ENCODE measurements at places on chromosomes 11 and 22. TPM values are rescaled to one million over a fixed set of nuclear protein-coding genes. Genes with fewer than 3 reads are reported as not detected.
A peak's percentile ranks its signal among the peaks of the same experiment; 100 is the strongest.

DNA sequence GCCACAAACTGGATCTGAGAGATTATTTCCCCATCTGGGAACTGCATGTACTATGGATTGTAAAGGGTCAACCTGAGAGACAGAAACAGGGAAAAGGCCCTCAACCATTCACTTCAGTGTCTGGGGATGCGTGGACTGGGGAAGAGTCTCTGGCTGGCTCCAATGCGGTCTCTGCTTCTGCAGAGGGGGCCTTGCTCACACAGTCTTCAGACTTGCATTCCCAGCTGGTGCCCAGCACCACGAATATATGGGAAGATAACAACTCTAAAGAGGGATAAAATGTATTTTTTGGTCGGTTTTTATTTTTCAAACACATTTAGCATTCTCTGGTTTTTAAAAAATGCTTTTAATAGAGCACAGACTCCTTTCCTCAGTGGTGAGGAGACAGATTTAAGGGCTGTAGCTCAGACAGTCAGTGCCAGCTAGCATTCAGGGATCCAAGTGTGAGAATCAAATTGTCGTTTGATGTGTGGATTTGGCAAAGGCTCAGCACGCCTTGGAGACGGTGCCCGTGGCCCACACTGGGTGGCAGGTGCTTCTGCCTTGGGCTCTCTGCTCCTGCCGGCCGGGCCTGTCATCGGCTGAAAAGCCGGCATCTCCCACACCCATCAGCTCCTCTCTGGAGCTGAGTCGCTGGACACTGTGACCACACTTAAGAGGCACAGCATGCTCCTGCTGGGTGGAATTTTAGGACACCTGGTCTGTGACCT, 8.0 kb upstream of the EFCAB6 start:
- no peaks in the 10 kb centered on the region for H3K36me3 ChIP-seq
- H3K4me1 ChIP-seq: no peaks in the 10 kb centered on the region
- H3K27ac ChIP-seq: no peak overlapping the region

Gene GNG3
- total RNA-seq: not detected

DNA sequence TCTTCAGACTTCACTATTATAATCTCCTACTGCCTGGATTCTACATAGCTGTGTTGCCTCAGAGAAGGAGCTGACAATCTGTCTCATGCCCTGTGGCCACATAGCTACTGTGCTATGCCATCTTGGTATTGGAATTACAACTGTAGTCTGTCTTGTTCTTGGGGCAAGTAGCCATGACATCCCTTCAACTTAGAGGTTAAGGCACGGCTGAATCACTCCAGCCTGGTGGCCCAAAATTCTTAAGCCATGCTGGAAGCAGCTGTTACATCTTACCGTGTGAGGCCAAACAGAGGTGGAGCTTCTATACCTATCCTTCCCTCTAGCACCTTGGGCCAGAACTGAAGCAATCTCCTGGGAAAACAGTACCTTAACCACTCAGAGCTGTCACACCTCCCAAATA, 14.8 kb downstream of the CARD18 start:
- H3K27me3 ChIP-seq: no peaks in the 10 kb centered on the region
- H3K4me1 ChIP-seq: no peaks in the 10 kb centered on the region
- no peaks in the 10 kb centered on the region for H3K36me3 ChIP-seq
- H3K27ac ChIP-seq: no peak overlapping the region

Gene KMT2A
- 21.0 TPM for total RNA-seq

- peak overlapping the region; percentile 56 for H3K4me3 ChIP-seq
- peak; percentile 72 for DNase-seq
- no peaks in the 10 kb centered on the region for H3K36me3 ChIP-seq
- peaks cover 21% of the 10 kb centered on the region for H3K27me3 ChIP-seq
- H3K27ac ChIP-seq: peak overlapping the region; percentile 92
These were observed 33.0 kb upstream of the APOBEC3A start for GRCh38 chr22:38924347-38924952.

- H3K4me1 ChIP-seq: peaks cover 4% of the 10 kb centered on the region
- H3K4me3 ChIP-seq: no peak overlapping the region
- H3K36me3 ChIP-seq: peaks cover 52% of the 10 kb centered on the region
- no peaks in the 10 kb centered on the region for H3K27me3 ChIP-seq
- no peak for DNase-seq
These were observed 17.6 kb downstream of the C22orf31 start for GRCh38 chr22:29043906-29044575.

Gene OPCML
- 0.63 TPM for total RNA-seq

DNA sequence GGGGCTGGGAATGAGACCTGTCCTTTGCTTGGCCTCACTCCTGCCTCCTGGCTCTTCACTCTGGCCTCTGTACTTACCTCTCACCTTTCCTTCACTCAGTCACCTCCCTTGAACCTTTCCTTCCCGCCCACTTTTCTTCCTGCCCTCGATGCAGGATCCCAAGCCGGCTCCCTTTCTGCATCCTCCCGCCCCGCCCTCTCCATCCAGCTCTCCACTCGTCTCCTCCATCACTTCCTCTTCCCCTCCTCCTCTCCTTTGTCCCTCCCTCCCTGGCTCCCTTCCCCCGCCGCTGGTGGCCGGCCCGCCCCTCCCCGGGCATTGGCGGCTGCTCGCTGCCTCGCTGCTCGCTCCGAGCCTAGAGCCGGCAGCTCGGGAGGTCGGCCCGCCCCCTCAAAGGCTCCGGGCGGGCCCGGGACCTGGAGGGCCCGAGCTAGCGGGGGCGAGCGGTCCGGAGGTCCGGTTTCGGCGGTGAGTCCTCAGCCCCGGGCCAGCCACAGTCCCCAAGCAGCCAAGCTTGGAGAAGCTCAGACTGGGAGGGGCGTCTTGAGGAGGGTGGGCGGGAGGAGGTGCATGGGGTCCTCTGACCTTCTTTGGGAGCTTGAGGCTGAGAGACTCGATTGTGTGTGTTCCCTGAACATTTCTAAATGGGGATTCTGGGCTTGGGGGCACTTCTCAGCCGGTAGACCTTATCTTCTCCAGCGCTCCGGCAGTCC, 13.8 kb downstream of the PHLDB1 start:
- H3K27me3 ChIP-seq: no peaks in the 10 kb centered on the region
- H3K4me1 ChIP-seq: peaks cover 98% of the 10 kb centered on the region
- H3K27ac ChIP-seq: peak overlapping the region; percentile 91
- H3K36me3 ChIP-seq: peaks cover 42% of the 10 kb centered on the region
- DNase-seq: peak; percentile 90

Gene B4GAT1
- total RNA-seq: 52.9 TPM

Gene CARNS1
- 14.5 TPM for total RNA-seq

GRCh38 chr11:70405679-70406395, 7.5 kb downstream of the CTTN start:
- peaks cover 58% of the 10 kb centered on the region for H3K36me3 ChIP-seq
- H3K4me1 ChIP-seq: peaks cover 91% of the 10 kb centered on the region
- no peak overlapping the region for H3K4me3 ChIP-seq
- peak overlapping the region; percentile 50 for H3K27ac ChIP-seq
- DNase-seq: no peak
- H3K27me3 ChIP-seq: no peaks in the 10 kb centered on the region

- no peak for DNase-seq
- peaks cover 24% of the 10 kb centered on the region for H3K4me1 ChIP-seq
- peak overlapping the region; percentile 86 for H3K27ac ChIP-seq
- no peaks in the 10 kb centered on the region for H3K27me3 ChIP-seq
- peaks cover 31% of the 10 kb centered on the region for H3K36me3 ChIP-seq
These were observed 48.4 kb downstream of the DBX1 start for GRCh38 chr11:20111871-20112270.

- no peak for DNase-seq
- no peaks in the 10 kb centered on the region for H3K4me1 ChIP-seq
- H3K27me3 ChIP-seq: peaks cover 4% of the 10 kb centered on the region
- no peak overlapping the region for H3K4me3 ChIP-seq
- H3K36me3 ChIP-seq: no peaks in the 10 kb centered on the region
- no peak overlapping the region for H3K27ac ChIP-seq
These were observed 24.5 kb upstream of the MMP8 start for GRCh38 chr11:102749101-102749722.

GRCh38 chr22:40387746-40388145, 17.4 kb downstream of the SGSM3 start:
- H3K4me1 ChIP-seq: peaks cover 26% of the 10 kb centered on the region
- H3K4me3 ChIP-seq: no peak overlapping the region
- no peaks in the 10 kb centered on the region for H3K36me3 ChIP-seq
- H3K27me3 ChIP-seq: no peaks in the 10 kb centered on the region

Gene AIFM3
- 0.47 TPM for total RNA-seq

DNA sequence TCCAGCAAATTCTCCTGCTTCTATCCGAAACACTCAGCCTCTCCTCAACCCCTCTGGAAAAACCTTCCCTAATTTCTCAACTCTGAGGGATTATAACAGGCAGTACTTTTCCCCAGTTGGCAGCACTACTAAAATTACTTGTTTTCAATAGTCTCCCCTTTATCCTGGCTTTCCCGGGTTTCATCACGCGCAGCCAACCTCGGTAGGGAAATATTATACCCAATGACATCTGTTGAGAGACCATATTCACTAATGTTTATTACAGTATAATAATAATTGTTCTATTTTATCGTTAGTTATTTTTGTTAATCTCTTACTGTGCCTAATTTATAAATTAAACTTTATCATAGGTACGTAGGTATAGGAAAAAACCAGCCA, 330 bp upstream of the POLD3 start:
- peak overlapping the region; percentile 91 for H3K4me3 ChIP-seq
- peaks cover 20% of the 10 kb centered on the region for H3K36me3 ChIP-seq
- DNase-seq: no peak
- H3K27ac ChIP-seq: peak overlapping the region; percentile 81
- H3K4me1 ChIP-seq: peaks cover 23% of the 10 kb centered on the region
- H3K27me3 ChIP-seq: no peaks in the 10 kb centered on the region

Gene LPXN
- total RNA-seq: 4.4 TPM

GRCh38 chr22:35560366-35560765, 19.7 kb downstream of the RASD2 start:
- H3K4me1 ChIP-seq: peaks cover 14% of the 10 kb centered on the region
- H3K4me3 ChIP-seq: no peak overlapping the region
- H3K27me3 ChIP-seq: peaks cover 14% of the 10 kb centered on the region
- H3K27ac ChIP-seq: no peak overlapping the region
- no peak for DNase-seq

GRCh38 chr22:40322021-40322420, 24.3 kb upstream of the ADSL start:
- peaks cover 8% of the 10 kb centered on the region for H3K4me1 ChIP-seq
- no peak overlapping the region for H3K4me3 ChIP-seq
- peaks cover 83% of the 10 kb centered on the region for H3K36me3 ChIP-seq
- no peak for DNase-seq

- peak; percentile 46 for DNase-seq
- no peak overlapping the region for H3K27ac ChIP-seq
- H3K4me1 ChIP-seq: no peaks in the 10 kb centered on the region
- H3K27me3 ChIP-seq: peaks cover 91% of the 10 kb centered on the region
These were observed 469.9 kb downstream of the MN1 start for GRCh38 chr22:27331526-27332281.

- peaks cover 4% of the 10 kb centered on the region for H3K36me3 ChIP-seq
- H3K4me1 ChIP-seq: peaks cover 30% of the 10 kb centered on the region
- peak overlapping the region; percentile 57 for H3K27ac ChIP-seq
- H3K27me3 ChIP-seq: no peaks in the 10 kb centered on the region
- H3K4me3 ChIP-seq: no peak overlapping the region
These were observed 9.7 kb downstream of the SRSF8 start for GRCh38 chr11:95076416-95076815.

DNA sequence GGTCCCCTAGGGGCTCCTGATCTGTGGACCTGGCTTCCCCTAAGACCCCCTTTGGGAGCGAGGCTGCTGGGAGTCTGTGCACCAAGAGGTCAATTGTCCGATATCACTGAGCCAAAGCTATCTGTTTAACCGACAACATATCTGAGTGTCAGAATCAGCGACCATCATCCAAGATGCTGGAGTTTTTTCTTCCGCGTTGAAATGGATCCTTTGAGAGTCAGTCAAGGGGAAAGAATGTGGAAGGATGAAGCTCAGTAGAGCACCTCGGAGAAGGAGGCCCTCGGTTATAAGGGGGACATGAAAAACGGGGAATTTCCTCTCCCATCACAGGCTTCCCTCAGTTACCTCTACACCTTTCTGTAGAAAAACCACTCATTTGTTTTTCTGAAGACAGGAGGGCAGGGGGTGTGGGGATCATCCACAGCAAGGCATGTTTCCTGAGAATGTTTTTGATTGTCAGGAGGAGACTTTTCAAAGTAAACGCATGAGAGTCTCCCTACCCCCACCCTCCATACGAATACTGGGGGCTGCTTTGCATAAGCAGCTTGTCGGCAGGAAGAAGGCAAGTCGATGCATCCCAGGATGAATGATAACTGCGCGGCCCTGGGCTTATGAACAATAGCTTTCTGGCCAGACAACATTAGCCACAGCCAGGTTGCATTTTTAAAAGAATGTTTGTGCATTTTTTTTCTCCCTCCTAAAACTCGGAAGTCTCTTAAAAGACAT, 37.7 kb upstream of the CCND1 start:
- no peak for DNase-seq
- H3K27me3 ChIP-seq: no peaks in the 10 kb centered on the region
- no peak overlapping the region for H3K27ac ChIP-seq
- H3K36me3 ChIP-seq: no peaks in the 10 kb centered on the region
- H3K4me1 ChIP-seq: no peaks in the 10 kb centered on the region
- H3K4me3 ChIP-seq: no peak overlapping the region

Gene POGLUT3
- 11.9 TPM for total RNA-seq

DNA sequence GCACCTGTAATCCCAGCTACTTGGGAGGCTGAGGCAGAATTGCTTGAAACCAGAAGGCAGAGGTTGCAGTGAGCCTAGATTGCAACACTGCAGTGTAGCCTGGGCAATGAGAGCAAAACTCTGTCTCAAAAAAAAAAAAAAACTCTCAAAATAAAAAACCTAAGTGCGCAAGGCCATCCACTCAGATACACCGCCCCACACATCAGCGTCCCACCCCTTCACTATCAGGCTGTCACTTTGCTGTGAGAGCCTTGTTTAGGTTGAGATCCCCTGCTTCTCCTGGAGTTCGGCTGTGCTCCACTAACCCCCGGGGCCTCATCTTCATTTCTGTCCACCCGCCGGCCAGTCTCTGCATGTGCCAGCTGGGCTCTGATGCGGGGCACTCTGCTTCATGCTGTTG, 12.1 kb downstream of the SLC25A1 start:
- no peaks in the 10 kb centered on the region for H3K36me3 ChIP-seq
- H3K27ac ChIP-seq: no peak overlapping the region
- peaks cover 24% of the 10 kb centered on the region for H3K4me1 ChIP-seq
- no peak overlapping the region for H3K4me3 ChIP-seq

DNA sequence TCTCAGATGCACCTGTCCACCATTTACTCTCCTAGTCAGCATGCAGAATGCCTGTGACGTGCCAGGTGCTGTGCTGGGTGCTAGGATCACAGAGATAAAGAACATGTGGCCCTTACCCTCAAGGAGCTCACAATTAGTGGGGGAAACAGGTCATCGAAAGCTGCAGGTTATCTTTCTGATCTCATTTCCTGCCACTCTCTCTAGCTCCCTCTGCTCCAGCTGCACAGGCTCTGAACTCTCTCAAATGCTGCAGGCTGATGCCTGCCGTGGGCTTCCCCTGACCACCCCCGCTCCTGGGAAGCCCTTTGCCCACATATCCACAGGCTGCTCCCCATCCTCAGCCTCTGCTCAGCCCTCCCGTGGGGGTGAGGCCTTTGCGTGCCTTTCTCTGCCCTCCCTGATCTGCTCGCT, 29.6 kb downstream of the SHANK3 start:
- no peak overlapping the region for H3K4me3 ChIP-seq
- H3K36me3 ChIP-seq: peaks cover 44% of the 10 kb centered on the region
- H3K27ac ChIP-seq: peak overlapping the region; percentile 18
- H3K4me1 ChIP-seq: peaks cover 69% of the 10 kb centered on the region
- no peaks in the 10 kb centered on the region for H3K27me3 ChIP-seq

GRCh38 chr11:73236854-73237253, 18.8 kb downstream of the P2RY2 start:
- H3K36me3 ChIP-seq: peaks cover 8% of the 10 kb centered on the region
- no peak overlapping the region for H3K4me3 ChIP-seq
- H3K27ac ChIP-seq: peak overlapping the region; percentile 86
- no peaks in the 10 kb centered on the region for H3K27me3 ChIP-seq
- H3K4me1 ChIP-seq: peaks cover 90% of the 10 kb centered on the region

Gene CCDC116
- 0.11 TPM for total RNA-seq

Gene MYBPC3
- total RNA-seq: 2,538 TPM

Gene MYO18B
- total RNA-seq: 163 TPM

Gene DDTL
- 1.5 TPM for total RNA-seq

Measured in left ventricle myocardium inferior (tissue), 1 donor.